ENCODE measurements at places on chromosomes 4 and X.

- no peak for DNase-seq
These were observed 60.7 kb downstream of the ANTXR2 start for GRCh38 chr4:80012291-80012690.

DNA sequence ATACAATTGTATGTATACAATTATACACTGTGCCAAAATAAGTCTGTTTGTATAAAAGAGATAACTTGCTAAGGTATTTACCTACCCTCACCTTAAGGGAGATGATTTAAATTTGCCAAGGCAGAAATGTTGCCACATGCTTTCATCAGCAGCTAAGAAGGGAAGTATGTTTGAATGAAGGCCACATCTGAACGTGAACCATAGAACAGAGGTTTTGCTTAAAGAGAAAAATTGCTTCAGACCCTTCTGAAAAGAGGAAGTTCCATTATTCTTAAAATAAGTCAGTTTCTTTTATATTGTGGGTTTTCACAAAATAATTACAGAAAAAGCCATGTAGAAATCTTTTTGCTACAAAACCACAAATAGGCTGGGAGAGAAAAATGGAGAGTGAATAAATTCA is 621.5 kb upstream of the HTR2C start:
- DNase-seq: peak; percentile 0

DNA sequence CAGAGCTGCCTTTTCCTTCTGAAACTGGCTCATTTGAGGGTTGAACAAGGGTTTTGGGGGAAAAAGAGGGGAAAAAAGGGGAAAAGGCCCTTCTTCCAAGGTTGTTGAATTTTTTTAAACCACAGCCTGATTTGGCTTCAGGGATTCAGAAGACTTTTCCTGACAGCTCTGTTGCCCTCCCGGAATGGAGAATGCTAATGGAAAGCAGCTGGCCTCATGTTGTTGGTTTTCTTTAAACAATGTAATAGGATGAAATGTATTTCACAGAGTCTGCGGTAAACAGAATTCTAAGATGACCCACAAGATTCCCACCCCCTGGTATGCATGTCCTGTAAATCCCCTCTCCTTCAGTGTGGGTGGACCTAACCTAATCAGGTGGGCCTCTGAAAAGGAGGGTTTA is 3.3 kb upstream of the KIAA1210 start:
- DNase-seq: no peak

GRCh38 chr4:7041801-7042502 is 1.2 kb upstream of the TADA2B start:
- no peak for DNase-seq

GRCh38 chr4:159395693-159396092 is 292.8 kb downstream of the RAPGEF2 start:
- no peak for DNase-seq

- no peak for DNase-seq
These were observed 319.3 kb upstream of the PPARGC1A start for GRCh38 chr4:24209131-24209530.

- DNase-seq: no peak
These were observed 26.5 kb downstream of the OTUD6A start for GRCh38 chrX:70088751-70089150.

DNA sequence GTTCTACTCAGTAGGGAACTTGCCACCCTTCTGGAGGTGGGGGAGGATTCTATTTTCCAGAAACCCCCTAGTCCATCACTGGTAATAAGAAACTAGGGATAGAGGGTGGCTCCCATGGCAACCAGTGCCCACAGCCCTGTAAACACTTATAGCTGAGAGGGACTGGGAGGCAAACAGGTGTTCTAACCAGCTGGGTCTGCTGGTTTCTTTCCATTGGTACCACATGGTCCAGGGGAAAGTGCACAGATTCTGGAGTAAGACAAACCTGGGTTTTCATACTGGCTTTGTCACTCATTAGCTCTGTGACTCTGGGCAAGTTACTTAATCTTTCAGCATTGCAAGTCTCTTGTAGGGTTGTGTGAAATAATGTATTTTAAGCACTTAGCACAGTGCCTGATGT is 26.9 kb downstream of the IGSF1 start:
- DNase-seq: no peak

GRCh38 chrX:97389761-97390192 is 506.1 kb downstream of the RPA4 start:
- DNase-seq: no peak

GRCh38 chrX:138754861-138755260 is 43.3 kb upstream of the FGF13 start:
- no peak for DNase-seq

- no peak for DNase-seq
These were observed 27.1 kb upstream of the SCRG1 start for GRCh38 chr4:173426064-173426463.

DNA sequence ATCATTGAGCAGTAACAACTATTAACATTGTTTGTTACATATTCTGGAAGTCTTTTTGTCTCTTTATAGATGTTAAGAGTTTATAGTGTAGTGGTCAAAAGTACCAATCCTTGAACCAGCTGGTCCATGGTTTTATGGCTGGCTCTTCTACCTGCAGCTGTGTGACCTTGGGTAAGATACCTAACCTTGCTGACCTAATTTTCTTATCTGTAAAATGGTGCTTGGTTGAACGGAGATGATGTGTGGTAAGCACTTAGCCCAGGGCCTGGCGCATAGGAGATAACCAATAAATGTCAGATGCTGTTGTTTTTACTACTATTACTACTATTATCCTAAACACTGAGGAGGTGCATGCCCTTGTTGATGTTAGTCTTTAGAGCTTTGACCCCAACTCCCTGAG is 116.6 kb downstream of the TMEM164 start:
- DNase-seq: no peak

GRCh38 chr4:48333587-48333986 is 7.7 kb upstream of the SLAIN2 start:
- DNase-seq: no peak

GRCh38 chr4:127783026-127783769 is 1.1 kb downstream of the HSPA4L start:
- no peak for DNase-seq

- DNase-seq: no peak
These were observed 118.3 kb upstream of the ATOH1 start for GRCh38 chr4:93710101-93710846.

GRCh38 chrX:136176399-136176825 is 29.1 kb downstream of the FHL1 start:
- DNase-seq: no peak

- DNase-seq: no peak
These were observed 78.4 kb downstream of the LUZP4 start for GRCh38 chrX:115367951-115368350.

- DNase-seq: no peak
These were observed 283.8 kb downstream of the CRLF2 start for GRCh38 chrX:928606-929005.

DNA sequence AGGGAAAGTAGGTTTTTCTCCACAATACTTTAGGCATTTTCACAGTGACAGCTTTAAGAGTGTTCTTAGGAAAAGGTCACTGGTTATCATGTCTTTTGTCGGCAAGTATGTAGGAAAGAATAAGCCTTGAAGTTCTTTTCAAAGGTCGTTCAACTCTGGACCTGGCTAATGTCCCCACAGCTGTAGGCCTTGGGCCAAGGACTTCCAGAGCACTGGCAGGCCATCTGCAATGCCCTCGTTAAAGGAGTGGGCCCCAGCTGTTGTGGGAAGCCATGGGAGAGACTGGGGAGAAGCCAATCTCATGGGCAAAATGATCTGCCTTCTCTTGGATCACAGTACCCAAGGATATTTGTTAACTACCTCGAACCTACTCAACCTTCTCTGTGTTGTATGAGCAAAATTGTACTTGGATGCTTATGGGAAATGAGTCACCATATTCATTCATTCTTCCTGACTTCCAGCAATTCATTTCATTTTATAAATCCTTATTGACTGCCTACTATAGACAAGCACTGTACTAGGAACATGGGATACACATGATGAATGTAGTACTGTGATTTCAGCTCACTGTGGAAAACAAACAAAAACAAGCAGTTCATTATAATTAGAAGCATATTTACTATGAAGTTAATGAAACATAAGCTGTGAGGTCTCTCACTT is 141.1 kb upstream of the KIT start:
- no peak for DNase-seq

DNA sequence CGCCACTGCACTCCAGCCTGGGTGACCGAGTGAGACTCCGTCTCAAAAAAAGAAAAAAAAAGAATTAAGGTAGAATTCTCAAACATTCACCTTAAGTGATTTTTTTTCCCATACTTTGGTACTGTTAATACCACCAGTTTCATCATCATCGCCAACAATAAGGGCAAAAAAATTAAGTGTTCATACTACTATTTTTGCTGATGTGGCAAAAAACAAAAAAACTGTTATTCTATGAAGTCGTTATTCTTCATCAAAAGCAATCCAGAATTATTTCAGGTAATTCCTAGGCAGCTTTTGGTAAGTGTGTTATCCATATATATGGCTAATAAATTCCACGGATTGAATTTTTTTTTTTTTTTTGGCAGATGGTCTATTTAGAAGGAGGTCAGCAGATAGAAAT is 85.7 kb downstream of the KCNIP4 start:
- DNase-seq: no peak

DNA sequence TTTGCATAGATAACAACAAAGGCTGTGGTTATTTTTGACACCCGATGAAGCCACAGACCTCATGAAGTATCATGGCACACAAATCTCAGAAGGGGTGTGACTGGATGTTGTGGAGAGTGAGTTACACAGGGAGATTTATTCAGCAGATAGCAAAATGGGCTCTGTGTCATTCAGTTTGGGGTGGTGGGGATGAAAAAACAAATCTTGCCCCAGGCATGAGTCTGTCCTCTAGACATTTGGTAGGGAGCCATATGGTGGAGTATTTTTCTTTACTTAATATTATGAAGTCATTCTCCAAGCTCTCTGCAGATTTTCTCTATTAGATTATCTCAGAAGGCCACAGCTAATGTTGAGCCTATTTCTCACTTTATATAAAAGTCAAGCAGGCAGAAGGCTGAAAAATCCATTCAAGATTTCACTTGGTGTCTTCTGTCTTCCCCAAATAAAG is 277.1 kb upstream of the TENM3 start:
- no peak for DNase-seq

GRCh38 chr4:78650106-78651024 is 98.8 kb downstream of the ANXA3 start:
- no peak for DNase-seq

DNA sequence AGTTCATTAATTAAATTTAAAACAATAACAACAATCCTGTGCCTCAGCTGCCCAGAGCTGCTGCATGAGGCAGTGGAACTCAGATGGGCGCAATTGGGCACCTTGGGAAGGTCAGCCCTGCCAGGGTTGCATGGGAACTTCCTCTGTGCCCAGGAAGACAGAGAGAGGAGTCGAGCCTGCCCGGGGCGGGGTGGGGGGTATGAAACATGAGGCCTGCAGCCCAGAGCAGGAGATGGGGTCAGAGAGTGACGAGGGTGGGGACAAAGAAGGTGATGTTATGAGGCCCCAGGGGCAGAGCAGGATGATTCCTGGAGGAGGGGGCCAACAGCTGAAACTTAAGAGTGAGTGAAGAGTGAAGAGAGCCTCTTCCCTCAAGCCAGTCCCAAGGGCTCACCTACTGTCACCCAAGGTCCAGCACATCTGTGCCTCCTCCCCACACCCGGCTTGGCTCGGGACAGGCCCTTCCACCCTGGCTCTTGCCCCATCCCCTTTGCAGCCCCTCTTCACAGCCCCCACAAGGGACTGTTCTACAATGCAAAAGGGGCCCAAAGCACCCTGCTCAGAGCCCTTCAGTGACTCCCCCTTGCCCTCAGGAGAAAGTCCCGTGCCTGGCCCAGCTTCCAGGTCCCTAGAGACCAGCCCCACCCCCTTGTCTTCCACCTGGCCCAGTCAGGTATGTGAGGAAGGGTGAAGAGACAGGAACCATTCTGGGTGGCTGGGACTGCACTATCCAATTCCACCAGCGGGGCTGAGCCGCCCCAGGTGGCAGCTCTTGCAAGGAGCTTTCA is 31.4 kb downstream of the HMX1 start:
- no peak for DNase-seq

- DNase-seq: no peak
These were observed 57.1 kb downstream of the TNIP2 start for GRCh38 chr4:2698951-2699505.

GRCh38 chrX:153853902-153854267 is 23.5 kb upstream of the PDZD4 start:
- DNase-seq: no peak

GRCh38 chr4:124484008-124484407 is 228.5 kb downstream of the ANKRD50 start:
- DNase-seq: no peak

DNA sequence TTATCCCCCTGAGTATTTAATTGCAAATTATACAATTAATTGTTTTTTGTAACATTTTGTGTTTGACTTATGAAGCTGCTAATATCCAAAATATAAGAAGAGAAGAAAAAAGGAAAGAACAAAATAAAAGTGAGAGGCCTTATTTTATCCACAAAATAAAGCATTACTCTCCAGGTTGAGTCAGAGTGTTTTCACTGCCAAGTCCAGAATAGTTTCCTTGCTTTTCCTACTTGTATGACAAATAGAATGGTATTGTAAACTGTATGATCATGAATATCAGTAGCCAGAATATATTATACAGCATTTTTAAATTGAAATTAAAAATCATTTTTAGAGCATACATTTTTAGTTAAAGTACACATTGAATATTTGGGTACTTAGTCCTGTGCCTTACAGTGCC is 237.8 kb downstream of the NDST4 start:
- DNase-seq: no peak

GRCh38 chr4:108135549-108136209 is 33.1 kb downstream of the LEF1 start:
- no peak for DNase-seq

DNA sequence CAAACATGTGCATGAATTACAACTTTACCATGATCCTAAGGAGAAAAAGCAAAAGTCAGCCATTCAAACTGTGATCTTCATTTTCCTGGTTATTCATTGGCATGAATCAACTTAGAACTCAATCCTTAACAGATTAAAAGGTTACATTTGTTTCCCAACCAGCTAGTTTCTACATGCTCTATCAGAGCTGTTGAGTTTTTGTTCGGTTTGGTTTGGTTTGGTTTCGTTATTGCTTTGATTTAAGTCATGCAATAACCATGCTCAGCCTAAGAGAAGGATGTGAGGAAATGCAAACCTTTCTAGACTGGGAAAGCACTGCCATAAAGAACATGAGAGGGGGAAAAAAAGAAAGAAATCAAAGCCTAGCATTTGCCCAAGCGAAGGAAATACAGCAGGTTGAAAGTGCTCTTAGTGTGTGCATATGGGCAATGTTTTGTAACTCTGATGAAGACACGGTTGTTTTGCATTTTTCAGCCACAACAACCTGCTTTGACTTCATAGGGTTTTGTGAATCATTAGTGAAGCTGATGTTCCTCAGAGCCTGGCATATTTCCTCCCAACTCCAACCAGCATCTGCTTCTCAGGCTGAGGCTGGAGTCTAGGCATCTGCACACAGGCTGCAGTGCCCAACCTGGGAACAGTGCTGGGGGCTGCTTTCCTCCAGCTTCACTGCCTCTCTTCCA is 234.3 kb downstream of the ZNF674 start:
- DNase-seq: no peak

DNA sequence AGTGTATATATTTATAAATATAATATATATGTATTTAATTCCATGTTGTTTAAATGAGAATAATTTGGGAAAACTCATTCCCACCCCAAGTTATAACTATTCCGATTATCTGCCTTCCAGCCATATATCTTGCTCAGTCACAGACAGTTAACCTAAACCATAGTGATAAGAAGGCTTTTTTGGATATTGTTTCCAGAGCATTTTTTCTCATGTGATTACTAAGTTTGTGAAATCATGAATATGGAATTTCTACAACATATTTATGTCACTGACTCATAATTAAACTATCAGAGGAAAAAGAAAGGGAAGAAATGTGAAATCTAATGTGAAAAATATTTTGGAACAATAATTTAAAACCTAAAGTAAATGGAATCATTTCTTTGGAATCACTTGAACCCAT is 1163.5 kb upstream of the PABPC4L start:
- no peak for DNase-seq
